ENCODE measurements at places on chromosomes 16 and 17. TPM values are rescaled to one million over a fixed set of nuclear protein-coding genes. Genes with fewer than 3 reads are reported as not detected.
A peak's percentile ranks its signal among the peaks of the same experiment; 100 is the strongest.

- H3K4me1 ChIP-seq: no peaks in the 10 kb centered on the region
- no peak overlapping the region for H3K4me3 ChIP-seq
- H3K27me3 ChIP-seq: peaks cover 48% of the 10 kb centered on the region
- peaks cover 5% of the 10 kb centered on the region for H3K36me3 ChIP-seq
- DNase-seq: no peak
Observed at GRCh38 chr17:79091226-79091670, 16.6 kb downstream of the ENGASE start.

DNA sequence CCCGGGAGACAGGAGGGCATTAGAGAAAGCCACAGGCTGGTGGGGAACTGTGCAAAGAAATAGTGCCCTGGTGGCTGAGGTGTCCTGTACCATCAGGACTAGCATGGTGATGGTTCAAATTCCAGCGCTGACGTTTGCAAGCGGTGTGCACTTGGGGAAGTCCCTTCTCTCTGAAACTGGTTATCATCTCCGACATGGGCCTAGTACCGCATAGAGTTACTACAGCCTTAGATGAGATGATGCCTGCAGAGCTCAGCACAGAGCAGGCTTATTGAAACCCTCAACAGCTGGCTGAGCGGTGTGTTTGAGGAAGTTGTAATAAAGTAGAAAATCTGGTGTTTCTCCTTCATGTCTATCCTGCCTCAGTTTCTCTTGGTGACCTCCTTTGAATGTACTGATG lies 136.7 kb upstream of the WSCD1 start:
- no peak overlapping the region for H3K4me3 ChIP-seq
- no peak overlapping the region for H3K27ac ChIP-seq
- H3K27me3 ChIP-seq: peaks cover 6% of the 10 kb centered on the region
- no peaks in the 10 kb centered on the region for H3K4me1 ChIP-seq

DNA sequence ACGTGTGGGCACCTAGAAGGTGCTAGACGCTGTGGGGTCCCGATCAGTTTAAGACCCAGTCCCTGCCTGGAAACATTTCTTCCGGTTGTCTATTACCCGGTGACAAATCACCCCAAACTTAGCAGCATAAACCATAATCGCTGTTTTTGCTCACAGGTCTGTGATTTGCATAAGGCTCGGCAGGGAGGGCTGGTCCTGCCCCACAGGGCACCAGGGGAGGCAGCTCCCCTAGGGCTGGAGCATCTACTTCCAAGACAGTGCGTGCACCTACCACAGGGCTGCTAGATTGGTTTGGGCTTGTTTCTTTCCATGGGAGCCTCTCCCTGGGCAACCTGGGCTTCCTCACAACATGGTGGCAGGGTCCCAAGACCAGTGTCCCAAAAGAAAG lies 214.5 kb upstream of the CIBAR2 start:
- peaks cover 28% of the 10 kb centered on the region for H3K4me1 ChIP-seq
- H3K36me3 ChIP-seq: no peaks in the 10 kb centered on the region
- no peaks in the 10 kb centered on the region for H3K27me3 ChIP-seq
- no peak overlapping the region for H3K4me3 ChIP-seq
- no peak overlapping the region for H3K27ac ChIP-seq

GRCh38 chr17:12081720-12082119 lies 61.0 kb downstream of the MAP2K4 start:
- no peak overlapping the region for H3K4me3 ChIP-seq
- no peak overlapping the region for H3K27ac ChIP-seq
- H3K36me3 ChIP-seq: peaks cover 18% of the 10 kb centered on the region
- H3K27me3 ChIP-seq: no peaks in the 10 kb centered on the region
- H3K4me1 ChIP-seq: no peaks in the 10 kb centered on the region

- H3K27ac ChIP-seq: peak overlapping the region; percentile 81
- no peaks in the 10 kb centered on the region for H3K27me3 ChIP-seq
- peaks cover 10% of the 10 kb centered on the region for H3K36me3 ChIP-seq
Observed at GRCh38 chr16:75306099-75306762, 54.8 kb upstream of the BCAR1 start.

DNA sequence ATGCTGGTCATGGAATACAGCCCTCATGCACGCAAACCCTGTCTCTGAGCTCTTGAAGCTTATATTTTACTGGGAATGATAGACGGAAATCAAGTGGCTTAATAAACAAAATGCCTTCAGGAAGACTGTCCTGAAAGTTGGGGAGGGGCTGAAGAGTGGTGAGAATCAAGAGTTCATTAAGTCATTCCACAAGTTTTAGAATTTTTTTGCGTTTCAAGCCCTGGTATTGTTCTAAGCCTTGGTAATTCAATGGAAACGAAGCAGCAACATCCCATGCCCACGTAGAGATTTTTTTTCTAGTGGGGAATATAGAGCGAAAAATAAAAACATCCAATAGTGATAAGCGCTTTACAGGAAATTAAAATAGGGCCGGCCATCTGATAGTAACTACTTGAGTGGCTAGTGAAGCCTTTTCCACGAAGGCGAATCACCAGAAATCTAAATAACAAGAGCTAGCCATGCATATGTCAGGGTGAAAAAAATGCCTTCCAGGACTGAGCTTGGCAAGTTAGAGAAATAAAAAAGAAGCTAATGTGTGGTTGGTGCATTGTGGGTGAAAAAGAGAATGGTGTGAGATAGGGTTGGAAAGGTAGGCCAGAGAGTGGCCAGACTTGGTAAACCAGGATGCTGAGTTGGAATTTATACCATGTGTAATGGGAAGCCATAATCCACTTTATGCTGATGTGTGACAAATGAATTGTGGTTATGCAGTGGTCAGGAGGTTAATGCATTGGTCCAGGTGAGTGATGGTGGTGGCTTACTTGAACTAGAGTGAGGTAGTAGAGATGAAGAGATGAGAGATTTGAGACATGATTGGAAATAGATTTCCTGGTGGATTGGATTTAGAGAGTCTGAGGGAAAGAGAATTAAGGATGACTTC lies 772 bp downstream of the PFAS start:
- no peaks in the 10 kb centered on the region for H3K27me3 ChIP-seq
- H3K36me3 ChIP-seq: peaks cover 16% of the 10 kb centered on the region
- H3K4me1 ChIP-seq: peaks cover 21% of the 10 kb centered on the region

DNA sequence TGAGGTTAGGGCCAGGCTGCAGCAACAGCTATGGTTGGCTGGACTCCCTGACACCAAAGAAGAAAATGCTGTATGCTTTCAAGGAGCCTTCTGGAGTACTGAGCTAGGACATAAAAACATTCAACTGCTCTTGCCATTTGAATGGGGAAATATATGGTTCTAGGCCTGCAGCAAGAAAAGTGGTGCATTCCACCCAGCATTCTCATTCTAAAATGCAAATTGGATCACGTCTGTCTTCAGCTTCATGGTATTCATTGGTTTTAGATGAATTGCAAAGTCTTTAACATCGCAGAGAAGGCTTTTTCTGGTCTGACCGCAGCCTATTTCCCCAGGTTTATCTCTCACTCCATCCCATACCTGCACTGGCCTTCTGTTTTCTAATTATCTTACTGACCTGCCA lies 27.1 kb upstream of the SOX9 start:
- H3K27me3 ChIP-seq: no peaks in the 10 kb centered on the region
- H3K36me3 ChIP-seq: no peaks in the 10 kb centered on the region
- no peak overlapping the region for H3K27ac ChIP-seq
- no peak overlapping the region for H3K4me3 ChIP-seq
- no peak for DNase-seq

GRCh38 chr17:50558941-50559614 lies 1.4 kb upstream of the CACNA1G start:
- H3K27me3 ChIP-seq: peaks cover 57% of the 10 kb centered on the region
- DNase-seq: peak; percentile 74
- H3K36me3 ChIP-seq: no peaks in the 10 kb centered on the region
- H3K27ac ChIP-seq: no peak overlapping the region

DNA sequence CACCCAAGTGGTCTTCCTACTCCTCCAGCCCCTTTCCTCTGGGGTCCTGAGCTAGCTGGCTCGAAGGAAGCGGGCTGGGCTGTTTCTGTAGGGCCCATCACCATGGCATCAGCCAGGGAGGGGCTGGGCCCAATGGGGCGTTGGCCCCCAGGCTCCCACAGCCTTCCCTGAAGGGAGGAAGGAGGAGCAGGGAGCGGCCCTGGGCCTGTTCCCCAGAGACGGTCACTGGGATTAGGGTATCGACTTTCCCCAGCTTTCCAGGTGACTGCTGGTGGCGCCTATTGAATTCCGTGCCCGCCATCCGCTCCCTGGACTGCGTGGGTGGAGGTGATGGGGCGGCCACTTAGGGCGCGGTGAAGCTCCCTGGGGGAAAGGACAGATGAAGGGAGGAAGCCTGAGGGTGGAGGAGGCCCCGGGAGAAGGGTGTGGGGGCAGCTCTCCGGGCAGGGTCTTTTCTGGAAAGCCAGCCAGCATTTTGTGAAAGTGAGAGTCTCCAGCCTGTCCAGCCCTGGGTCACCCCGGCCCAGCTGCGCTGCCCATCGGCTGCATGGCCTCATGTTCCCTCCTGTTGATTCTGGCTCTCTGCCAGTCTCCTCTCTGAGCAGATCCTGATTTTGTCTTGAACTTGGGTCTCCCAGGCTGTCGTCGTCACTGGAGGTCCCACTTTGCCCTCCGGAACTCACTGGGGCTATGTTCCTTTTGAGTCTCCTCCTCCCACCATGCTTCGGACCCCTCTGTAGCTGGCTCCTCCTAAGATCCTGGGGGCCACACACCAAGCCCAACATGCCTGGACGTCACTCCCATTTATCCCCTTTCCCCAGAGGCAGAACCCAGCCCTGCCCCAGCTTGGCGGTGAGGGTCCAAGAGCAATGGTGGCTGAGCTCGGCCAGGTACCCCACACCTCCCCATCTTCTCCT lies 9.8 kb downstream of the NHERF1 start:
- no peaks in the 10 kb centered on the region for H3K36me3 ChIP-seq
- H3K27me3 ChIP-seq: no peaks in the 10 kb centered on the region
- peaks cover 48% of the 10 kb centered on the region for H3K4me1 ChIP-seq
- peak overlapping the region; percentile 24 for H3K27ac ChIP-seq

GRCh38 chr17:43024407-43025289 lies at the start of gene RND2:
RND2 (plus strand) TSS chr17:43025231; CDS start chr17:43025348, 117 bp downstream.
- peak; percentile 91 for DNase-seq
- H3K27me3 ChIP-seq: no peaks in the 10 kb centered on the region
- peaks cover 23% of the 10 kb centered on the region for H3K4me1 ChIP-seq
- peak within 1 kb of the TSS; percentile 63 for H3K4me3 ChIP-seq

- peaks cover 4% of the 10 kb centered on the region for H3K4me1 ChIP-seq
- no peak for DNase-seq
- H3K4me3 ChIP-seq: no peak overlapping the region
- no peaks in the 10 kb centered on the region for H3K27me3 ChIP-seq
- H3K27ac ChIP-seq: no peak overlapping the region
Observed at GRCh38 chr17:41896726-41897125, 22.0 kb downstream of the ACLY start.

Gene MYL11
- total RNA-seq: not detected

Gene PPP1R27
- not detected for total RNA-seq

Measured in upper lobe of right lung (tissue), 1 donor.